ENCODE measurements at places on chromosomes 1 and 21.

GRCh38 chr21:15010645-15011044 is 54.2 kb downstream of the NRIP1 start:
- no peak for DNase-seq

DNA sequence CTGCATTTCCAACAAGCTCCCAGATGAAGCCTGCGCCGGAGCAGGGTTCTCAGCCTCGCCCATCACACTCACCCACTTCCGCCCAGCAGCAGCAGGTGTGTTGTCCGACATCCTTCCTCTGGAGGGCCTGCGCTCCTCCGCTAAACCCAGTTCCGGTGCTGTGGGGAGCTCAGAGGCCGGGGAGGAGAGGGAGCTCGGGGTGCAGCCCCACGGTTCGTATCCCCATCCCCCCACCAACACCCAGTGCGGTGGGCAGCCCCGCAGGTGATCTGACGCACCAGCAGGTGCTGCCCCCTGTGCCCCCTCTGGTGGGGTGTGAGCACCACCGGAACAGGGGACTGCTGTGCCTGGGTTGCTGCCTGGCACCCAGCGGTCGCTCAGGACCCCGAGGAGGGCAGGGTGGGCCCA is 3.4 kb upstream of the PEX10 start:
- DNase-seq = no peak

DNA sequence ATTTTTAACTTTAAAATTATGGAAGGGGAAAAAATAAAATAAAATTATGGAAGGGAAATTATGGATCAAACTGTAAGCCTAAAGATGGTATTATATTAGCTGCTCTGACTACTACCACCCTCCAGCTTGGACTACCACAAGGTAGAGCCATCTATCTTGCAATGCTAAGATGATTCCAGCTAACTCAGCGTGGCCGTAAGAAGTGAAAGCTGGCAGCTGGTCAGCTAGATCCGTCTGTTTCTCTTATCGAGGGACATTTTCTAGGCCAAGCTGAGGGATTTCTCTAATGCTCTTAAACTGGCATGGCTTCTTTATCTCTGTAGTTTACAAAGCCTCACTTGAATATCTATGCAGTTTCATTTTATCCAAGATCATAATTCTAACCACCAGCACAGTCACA is 31.5 kb downstream of the LYST start:
- no peak for DNase-seq

GRCh38 chr21:44337941-44338895 is 972 bp downstream of the CFAP410 start:
- DNase-seq = no peak

DNA sequence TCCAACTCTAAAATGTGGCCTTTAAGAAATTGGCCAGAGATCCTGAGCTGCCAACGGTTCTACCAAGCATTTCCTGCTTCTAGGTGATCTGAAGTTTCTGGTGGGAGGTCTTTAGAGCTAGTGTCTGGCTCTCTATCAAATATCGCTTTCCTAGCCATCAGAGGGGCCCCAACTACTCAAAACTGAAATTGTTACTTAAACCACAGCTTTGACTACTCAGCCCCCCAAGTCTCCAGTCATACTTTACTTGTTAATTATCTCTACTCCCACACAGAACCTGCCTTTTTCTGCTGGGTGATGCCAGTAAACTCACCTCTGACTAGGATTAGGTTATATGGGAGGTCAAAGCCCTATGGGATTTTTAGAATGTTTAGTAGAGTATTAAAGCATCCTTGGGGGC is 95.1 kb downstream of the FASLG start:
- DNase-seq = no peak

DNA sequence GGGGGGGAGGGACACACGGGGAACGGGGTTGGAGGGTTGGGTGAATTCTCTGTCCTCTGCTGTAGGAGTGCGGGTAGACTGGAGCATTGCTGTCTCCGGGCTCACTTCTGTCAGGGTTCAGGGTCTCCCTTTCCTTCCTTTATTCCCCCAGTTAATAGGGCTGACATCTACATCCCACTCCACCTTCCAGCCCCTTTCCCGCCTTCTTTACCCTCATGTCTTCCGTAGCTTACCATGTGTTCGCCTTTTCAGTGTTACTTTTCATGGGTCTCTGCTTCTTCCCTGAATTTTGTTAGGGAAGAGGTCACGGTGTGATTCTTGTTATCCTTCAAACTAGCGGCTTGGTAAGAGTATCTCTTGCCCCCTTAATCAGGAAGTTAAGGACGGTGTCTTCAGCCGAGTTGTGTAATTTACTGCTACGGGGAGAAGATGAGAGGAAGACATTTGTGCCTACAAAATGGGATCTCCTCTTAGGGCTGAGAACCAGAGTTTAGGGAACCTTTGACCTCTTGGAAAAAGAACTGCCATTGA is 917 bp downstream of the RAP1A start:
- DNase-seq = no peak

GRCh38 chr21:41932576-41933312 is 21.1 kb downstream of the C2CD2 start:
- DNase-seq = no peak

- DNase-seq = no peak
These were observed 276.0 kb downstream of the MRPL39 start for GRCh38 chr21:25331286-25331685.

DNA sequence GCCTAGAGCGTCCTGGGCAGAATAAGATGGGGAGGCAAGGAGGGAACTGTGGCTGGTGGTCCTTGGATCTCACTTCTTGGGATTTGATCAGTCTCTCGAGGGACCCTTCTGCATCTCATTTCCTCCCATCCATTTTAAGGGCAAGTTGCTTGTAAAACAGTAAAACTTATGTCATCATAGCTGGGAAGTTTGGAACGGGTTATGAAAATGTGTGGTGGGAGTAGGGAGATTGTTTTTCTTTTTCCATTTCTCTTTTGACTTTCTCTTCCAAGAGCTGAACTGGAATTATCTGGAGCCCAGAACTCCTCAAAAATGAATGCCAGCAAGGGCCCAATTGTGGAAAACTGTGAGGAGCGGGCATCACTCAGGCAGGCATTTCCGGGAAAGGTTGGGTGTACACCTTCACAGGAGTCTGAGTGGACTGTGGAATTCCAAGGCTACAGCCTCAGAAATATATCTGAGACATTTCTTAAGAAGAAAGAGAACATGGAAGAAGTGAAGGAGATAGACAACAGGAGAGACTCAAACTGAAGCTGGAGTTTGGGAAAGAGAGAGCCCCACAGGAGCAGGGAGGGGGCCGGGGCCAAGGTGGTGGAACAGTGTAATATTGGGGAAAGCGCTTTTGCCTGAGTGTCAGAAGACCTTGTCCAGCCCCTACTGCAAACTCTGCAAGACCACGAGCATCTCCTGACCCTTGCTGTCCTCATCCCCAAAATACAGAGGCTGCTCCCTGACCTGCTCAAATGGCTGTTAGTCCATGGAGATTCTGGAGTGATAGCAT is 185.1 kb downstream of the FOXD2 start:
- no peak for DNase-seq

DNA sequence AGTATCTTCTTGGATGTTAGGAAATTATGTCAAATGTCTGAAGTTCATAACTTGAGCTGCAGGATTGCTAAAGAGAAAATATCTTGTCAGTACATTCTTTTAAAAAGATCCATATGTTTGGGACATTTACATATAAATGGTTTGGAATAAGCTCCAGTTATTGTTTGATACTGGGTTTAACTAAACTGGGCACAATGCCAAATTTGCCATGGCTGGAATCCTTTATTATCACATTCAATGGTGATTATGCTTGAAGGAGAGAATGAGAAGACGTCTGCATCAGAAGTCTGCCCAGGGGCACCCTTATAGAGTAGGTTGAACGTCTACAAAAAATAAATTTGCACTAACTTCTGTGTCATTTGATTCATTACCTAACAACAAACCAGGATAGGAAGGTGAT is 652.5 kb downstream of the AMY1C start:
- no peak for DNase-seq

All from stimulated activated CD8-positive, alpha-beta memory T cell treated with anti-CD3 and anti-CD28 coated beads, Interleukin-2, amount 100 ng/mL, for 1 hour (primary cell).